Activated T-cell treated with anti-CD3 and anti-CD28 coated beads, Interleukin-2, amount 50 U/mL, for 48 hours (primary cell): ENCODE measurements at places on chromosomes 11 and 22.

DNA sequence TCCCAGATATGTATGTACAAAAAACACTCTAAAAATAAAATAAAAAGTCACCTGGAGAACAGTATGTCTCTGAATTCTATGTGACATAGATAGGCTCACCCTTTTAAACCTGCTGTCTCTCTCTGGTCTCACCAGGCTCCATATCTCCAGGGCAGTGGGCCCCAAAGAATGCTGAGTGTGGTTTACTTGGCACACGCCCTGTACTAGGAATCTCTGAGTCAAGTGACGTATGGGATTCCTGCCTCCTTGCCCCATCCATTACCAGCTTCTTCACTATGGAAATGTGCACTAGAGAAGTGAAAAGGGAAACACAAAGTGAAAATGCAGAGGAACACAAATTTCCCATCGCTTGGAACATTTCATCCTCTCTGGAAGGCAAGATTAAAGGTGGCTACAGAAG is 722.2 kb upstream of the TENM4 start:
- no peak for DNase-seq

DNA sequence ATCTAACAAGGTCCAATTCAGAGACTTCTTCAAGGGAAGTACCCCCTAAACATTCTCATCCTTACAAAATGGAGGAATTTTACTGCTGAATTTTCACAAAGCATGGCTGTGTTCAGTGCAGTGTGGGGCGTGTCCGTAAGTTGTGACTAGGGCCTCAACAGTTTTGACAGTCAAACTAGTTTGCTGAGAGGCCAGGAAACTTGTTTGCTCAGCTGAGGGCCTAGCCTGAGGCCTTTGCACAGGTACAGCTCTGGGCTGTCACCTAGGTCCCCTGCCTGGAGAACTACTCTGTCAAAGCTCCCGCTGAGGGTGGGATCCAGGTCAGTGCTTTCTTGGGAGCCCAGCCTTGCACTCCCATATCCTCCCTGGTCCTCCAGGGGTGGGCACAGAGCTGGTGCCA is 27.9 kb downstream of the TCP11L1 start:
- no peak for DNase-seq

DNA sequence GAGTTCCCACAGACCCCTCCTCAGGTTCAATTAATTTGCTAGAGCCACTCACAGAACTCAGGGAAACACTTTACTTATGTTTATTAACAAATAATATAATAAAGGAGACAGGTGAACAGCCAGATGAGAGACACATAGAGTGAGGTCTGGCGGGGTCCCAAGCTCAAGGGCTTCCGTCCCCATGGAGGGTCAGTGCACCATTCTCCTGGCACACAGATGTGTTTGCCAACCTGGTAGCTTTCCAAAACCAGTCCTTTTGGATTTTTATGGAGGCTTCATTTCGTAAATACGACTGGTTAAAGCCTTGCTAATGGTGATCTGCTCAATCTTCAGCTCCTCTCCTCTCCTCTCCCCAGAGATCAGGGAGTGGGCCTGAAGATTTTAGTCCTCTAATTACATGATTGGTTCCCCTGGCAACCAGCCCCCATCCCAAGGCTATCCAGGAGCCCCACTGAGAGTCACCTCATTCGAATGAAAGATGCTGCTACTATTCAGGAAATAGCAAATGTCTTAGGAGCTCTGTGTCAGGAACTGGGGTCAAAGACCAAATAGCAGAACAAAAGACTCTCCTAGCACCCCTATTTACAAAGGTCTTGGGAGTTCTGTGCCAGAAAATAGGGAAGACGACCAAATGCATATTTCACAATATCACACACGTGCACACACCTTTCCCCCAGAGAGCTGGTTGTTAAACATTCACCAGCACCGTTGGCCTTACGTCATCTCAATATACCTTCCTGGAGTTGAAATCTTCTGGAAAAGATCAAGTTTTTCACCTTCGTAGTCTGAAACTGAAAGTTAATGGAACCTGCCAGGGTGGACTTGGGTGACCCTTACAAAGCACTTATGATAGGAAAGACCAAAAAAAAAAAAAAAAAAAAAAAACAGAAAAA is 23.8 kb upstream of the CAPRIN1 start:
- DNase-seq, result no peak

- DNase-seq, result no peak
Observed at GRCh38 chr11:79637219-79637618, 196.4 kb upstream of the TENM4 start.
